ENCODE measurements at places on chromosomes 11 and 22.

GRCh38 chr11:72867970-72868369 is 53.8 kb downstream of the ATG16L2 start:
- no peak for DNase-seq

GRCh38 chr22:43860831-43861230 is 1.5 kb downstream of the SULT4A1 start:
- no peak for DNase-seq

DNA sequence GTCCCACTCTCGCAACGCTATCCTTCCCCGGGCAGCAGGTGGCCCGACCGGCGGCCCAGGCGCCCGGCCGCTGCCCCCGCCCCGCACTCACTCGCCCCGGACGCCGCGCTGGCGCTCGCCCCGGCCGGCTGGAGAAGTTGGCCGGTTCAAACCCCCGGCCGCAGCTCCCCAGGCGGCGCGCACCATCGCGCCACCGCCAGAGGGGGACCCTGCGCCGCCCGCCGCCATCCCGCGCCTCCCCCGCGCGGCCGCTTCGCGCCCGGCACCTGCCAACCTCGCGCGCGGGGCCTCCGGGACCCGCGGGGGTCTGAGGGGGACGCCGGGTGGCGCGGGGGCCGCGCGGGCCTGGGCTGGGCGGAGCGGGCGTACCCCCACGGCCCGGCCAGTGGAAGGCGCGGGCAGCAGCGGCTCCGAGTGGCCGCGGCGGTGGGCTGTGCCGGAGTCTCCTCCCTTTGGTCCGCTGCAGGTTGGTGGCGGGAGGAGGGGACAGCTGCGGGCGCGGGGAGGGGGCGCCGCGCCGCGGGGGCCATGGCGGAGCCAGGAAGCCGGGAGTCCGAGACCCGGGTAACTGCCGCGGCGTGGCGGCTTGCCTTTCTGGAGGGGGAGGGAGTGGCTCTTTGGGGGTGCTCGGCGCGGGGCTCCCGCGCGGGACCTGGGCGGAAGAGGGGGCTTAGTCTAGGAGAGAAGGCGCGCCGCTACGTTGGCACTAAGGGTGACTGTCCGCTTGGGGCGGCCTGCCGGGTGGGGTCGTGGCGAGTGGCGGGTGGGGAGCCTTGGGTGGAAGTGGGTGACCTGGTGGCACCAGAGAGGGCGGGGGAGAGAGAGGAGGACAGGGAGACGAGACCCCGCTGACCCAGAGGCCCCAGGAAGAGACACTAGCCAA is at the start of the genes MPST and TST:
Gene MPST (plus strand): TSS at position 434 of the 883 bp plus-strand sequence. CDS start 95 bp downstream, at position 529.
Gene TST (minus strand): TSS at position 139 of the 883 bp plus-strand sequence. CDS start 715 bp downstream, outside the sequence.
- no peak for DNase-seq

DNA sequence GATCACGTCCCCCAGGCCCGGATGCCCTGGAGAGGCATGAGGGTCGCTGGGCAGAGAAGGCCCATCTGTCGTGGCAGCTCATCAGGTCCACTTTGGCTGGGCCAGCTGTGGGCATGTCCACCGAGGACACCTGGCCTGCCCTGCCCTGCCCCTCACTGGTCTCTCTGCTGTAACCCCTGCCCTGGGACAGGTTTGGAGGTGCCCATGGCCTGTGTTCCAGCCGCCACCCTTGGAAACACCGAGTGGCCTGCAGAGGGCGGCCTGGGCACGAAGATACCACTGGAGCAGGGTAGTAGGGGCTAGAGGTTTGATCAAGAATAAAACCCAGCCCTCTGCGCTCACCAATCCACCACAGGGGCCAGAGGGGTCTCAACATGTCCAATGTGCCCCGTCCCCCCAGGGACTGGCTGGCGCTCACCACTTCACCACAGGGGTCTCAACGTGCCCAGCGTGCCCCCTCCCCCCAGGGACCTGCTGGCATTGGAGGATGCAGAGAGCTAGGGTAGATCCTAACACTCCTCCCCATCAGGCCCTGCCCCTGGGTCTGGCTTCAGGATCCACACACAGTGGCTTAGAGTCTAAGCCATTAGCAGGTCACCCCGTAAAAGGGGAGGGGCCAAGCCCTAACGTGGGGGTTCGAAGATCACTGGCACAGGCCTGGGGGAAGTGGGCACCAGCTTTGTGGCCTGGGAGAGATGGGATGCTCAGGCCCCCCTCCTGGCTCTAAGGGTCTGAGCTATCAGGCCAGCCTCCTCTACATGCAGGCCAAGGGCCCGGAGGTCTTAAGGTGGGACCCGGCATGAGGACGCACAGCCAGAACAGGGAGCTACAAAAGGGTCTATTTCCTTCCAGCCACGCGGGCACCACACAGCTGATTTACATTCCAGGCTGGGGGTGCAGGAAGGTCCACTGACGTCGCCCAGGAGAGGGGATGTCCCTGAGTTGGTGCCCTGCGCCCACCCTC is 1.3 kb upstream of the HDAC10 start:
- DNase-seq: no peak
